Astrocyte of the spinal cord (primary cell): ENCODE measurements at places on chromosomes 3 and 15.
A peak's percentile ranks its signal among the peaks of the same experiment; 100 is the strongest.

DNA sequence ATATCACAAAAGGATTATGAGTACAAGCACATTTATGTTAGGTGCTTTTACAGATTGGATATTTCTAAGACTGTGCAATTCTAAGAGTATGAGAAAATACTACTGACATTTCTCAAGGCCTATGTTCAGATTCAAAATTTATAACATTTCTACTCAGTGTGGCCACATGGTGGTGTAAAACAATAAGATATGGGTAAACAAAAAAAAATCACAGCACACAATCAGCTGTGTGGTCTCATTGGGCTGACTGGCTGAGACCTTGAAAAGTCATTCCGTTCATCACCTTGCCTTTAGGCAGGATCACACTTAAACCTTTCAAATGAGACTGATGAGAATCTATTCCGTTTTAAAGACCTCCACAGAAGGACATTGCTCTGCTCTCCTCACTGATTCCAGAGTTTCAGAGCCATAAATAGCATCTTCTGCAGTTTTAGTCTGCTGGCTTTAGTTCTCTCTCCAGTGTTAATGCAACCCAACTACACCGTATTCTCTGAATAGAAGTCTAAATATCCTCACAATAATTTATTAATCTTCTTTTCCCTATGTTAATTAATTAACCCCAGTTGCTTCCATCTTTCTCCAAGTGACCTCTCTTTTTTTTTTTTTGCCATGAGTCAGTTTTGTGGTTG is 158.2 kb downstream of the SPATA16 start:
- peak; percentile 2 for DNase-seq

- DNase-seq = no peak
Observed at GRCh38 chr3:84128024-84128423, 830.8 kb upstream of the CADM2 start.

GRCh38 chr3:56903231-56903782 is 101.6 kb upstream of the ARHGEF3 start:
- DNase-seq = no peak

DNA sequence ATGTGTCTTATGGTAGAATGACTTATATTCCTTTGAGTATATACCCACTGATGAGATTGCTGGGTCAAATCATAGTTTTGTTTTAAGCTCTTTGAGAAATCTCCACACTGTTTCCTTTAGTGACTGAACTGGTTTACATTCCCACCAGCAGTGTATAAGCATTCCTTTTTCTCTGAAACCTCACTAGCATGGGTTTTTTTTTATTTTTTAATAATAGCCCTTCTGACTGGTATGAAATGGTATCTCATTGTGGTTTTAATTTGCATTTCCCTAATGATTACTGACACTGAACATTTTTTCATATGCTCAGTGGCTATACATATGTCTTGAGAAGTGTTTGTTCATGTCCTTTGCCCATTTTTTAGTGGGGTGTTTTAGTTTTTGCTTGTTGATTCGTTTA is 494.3 kb downstream of the SQOR start:
- peak; percentile 1 for DNase-seq

GRCh38 chr3:148707601-148708380 is 10.1 kb downstream of the AGTR1 start:
- no peak for DNase-seq
